Smooth muscle cell of bladder (primary cell): ENCODE measurements at places on chromosomes 13 and 19. TPM values are rescaled to one million over a fixed set of nuclear protein-coding genes. Genes with fewer than 3 reads are reported as not detected.

CKM gene
- under 0.01 TPM in 1 of 2 replicates, not detected in the other for total RNA-seq

TNNT1 gene
- total RNA-seq, result 1.6 and 2.7 TPM in 2 replicates

GNG7 gene
- 0.14 and 0.37 TPM in 2 replicates for total RNA-seq

SOX1 gene
- not detected in 2 replicates for total RNA-seq

CALR gene
- total RNA-seq, result 2,199 and 2,490 TPM in 2 replicates

RNASEH2B gene
- total RNA-seq, result 33.1 and 39.4 TPM in 2 replicates
